IPS DF 6.9 (cell line): ENCODE measurements at places on chromosomes 6 and 20.
A peak's percentile ranks its signal among the peaks of the same experiment; 100 is the strongest.

DNA sequence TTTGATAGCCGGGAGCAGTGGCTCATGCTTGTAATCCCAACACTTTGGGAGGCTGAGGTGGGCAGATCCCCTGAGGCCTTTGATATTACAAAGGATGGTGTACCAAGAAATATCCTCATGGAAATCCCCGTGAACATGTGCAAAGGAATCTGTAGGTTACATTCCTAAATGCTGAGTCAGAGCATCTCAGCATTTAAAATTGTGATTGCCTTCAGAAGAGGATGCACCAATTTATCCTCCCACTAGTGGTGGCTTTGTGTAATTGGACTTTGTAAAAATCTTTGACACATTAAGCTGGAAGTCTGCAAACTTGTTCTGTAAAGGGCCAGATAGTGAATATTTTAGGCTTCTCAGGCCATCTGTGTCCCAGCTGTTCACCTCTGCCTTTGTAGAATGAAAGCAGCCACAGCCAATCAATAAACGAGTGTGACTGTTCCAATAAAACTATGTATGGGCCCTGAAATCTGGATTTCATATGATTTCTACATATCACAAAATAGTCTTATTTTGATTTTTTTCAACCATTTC is 11.8 kb downstream of the TMEM14B start:
- DNase-seq: peak; percentile 25

DNA sequence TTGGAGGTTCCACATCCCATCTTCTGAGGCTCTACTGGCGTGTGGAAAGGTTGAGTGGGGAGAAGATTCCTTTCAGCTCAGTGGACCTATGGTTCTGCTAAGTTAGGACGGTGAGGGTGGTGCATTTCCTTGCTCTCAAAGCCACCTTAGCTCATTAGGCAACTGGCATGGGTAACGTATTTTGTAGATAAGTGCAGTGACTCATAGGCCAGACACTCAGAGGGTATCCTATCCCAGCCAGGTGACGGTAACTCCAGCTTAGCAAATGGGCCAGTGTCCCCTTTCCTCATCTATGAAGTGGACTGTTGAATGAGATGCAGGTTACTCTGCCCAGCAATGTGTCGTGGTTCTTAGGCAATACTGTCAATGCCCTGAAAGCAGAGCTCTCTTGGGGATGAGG is 3.7 kb downstream of the RPS6KA2 start:
- no peak for DNase-seq

DNA sequence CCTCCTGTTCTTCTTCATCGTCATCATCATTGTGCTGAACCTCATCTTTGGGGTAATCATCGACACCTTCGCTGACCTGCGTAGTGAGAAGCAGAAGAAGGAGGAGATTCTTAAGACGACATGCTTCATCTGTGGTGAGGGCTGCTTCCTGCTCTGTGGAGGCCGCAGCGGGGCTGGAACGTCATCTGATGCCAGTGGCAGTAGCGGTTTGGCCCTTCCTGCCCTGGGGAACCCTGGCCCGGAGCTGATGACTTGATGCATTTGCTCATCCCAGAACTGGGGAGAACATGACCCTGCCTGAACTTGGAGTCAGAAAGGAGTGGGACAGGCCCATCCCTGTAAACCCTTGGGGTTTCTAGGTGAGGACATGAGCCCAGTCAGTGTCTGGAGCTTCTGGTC is 18.7 kb downstream of the UQCC2 start:
- DNase-seq: no peak

DNA sequence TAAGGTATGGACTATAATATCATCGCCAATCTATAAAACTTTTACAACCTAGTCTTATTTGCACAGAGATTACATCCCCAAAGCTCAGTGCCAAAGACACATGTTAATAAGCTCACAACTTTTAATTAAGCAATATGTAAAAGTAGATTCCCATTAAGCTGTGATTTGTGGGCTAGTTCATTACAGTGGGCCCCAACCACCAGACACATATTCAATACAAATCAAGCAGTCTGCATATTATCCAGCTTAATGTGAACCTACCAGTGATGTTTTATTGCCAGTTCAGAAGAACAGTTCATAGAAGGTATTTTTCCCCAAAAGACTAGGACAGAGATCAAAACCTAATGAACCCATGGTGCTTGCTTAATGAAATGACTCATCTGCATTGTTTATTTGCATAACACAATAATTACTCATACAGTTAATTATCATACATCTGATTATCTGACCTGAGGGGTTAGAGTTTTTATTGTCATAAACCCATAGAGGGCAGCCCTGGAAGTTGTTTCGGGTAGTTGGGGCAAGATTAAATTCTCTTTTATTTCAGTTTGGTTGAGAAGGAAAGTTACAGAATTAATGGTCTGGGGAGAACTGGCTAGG is 831.0 kb downstream of the TFAP2A start:
- DNase-seq: no peak

GRCh38 chr6:135439549-135439948 is 58.0 kb downstream of the AHI1 start:
- DNase-seq: no peak

GRCh38 chr20:15475483-15475882 is 1097.8 kb downstream of the KIF16B start:
- no peak for DNase-seq

DNA sequence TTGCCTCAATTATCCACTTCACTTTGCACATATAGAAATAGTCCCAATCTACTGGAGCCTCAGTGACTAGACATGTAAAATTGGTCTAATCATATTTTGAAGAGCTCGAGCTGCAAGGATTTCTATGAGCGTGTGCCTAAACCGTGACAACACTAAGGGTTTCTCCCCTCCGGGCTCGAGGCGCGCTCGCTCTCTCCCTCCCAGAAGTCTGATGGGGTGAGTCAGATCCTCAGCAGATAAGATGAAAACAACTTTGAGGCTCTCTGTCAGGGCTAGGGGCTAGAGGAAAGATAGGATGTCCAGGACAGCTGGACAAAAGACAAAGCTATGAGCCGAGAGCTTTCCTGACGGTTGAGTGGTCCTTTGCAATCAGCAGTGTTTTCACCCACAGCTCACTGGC is 16.8 kb downstream of the GNAS-AS1 start:
- no peak for DNase-seq

- no peak for DNase-seq
Observed at GRCh38 chr6:149963212-149963461, 606 bp upstream of the ULBP1 start.

- no peak for DNase-seq
Observed at GRCh38 chr6:163152701-163153100, 261.8 kb upstream of the QKI start.

GRCh38 chr20:32979201-32979998 is 24.8 kb downstream of the SUN5 start:
- DNase-seq: no peak

DNA sequence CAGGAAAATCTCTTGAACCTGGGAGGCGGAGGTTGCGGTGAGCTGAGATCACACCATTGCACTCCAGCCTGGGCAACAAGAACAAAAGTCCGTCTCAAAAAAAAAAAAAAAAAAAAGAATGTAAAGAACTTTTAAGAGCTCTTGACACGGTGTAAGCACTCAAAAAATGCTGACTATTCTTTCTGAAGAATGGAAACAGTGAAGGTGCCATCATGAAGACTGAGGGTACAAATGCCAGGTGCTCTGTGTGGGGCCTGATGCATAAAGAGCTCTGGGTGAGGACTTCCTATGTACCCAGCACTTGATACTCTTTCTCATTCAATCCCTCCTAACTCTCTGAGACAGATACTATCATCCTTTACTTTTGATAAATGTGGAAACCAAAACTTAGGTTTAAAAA is 45.0 kb upstream of the ENPP5 start:
- no peak for DNase-seq

DNA sequence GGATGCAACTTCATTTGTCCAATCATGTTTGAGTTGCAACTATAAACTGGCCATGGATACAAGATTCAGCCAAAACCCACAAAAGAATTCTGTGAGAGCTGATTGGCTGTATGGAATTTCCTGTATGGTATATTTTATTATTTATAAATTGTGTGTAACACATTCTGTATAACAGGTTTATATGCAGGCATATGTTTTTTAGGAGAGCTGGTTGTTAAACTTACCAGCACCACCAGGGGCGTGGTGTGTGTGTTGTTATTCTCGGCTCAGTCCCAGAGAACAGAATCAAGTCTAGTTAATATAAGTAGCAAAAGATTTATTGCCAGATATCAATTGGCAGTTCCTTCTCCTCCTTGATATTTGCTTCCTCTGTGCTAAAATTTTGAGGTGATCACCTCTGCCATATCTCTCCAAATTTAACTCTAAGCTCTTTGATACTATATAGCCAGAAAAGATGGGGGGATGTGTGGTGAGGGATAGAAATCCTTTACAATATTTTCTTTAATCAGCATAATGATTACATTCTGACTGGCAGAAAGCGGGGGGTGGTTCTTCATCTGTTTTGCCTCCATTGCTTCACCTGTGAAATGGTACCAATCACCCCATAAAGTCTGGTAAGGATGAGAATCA is 22.9 kb downstream of the CNBD2 start:
- no peak for DNase-seq

DNA sequence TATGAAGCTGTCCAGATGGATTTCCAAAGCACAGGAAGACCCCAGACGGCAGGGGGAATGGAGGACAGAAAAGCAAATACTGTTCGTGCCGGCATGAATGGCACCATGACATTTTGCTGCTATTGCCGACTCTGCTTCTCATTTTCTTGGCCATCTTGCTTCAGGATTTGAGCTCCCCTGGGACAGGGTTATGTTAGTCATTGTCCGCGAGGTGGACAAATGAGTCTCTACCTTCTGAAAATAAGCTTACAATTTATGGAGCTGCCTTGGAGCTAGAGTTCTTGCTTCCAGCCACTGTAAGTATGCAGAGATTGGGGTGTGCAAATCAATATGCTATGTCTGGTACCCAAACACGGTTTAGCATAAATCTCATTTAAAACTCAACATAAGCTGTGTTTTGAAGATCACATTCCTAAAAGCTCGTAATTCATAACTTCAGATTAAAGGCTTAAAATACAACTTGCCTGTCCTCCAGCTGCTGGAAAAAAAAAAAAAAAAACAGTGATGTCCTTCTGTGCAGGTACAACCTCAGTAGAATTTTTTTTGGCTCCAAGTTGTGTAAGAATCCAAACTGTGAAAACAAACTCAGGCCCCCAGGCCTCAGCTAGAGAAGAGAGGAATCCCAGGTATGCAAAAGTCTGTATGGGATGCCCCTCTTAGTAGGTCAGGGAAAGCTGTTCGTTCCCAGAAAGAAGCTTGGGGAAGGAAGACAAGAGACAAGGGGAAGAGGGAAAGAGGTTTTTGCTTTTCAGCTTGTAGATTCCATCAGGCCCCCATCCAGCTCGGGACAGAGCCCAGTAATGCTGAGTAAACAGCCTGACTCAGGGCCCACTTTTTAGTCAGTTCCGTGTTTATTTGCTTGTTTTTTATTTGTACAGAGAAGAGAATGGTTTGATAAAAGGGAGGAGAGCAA is 184.2 kb upstream of the FOXA2 start:
- no peak for DNase-seq

DNA sequence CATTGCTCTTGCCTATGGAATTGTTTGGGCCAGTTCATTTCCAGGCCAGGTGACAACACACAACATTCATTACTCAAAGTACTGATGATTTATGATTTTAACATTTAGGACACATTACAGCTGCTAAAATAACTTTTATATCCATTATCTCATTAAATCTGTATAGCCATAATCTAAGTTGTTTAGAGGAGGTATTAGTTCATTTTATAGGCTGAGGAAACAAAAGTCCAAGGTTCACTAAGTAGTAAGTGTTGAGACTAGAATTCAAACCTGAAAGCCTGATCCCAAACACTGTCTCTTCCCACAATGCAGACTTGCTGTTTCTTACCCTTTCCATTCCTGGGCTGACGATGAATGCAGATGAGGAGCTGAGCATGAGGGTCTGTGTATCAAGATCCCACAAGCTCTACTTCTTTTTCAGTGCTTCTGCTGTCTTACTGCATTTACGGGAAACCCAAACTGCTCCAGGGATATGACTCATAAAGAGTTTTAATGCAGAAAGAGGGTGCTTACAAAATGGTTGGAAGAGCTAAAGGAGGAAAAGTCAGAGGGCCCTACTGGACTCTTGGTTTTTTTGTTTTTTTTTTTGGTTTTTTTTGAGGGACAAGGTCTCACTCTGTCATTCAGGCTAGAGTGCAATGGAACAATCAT is 17.9 kb downstream of the TENT5A start:
- DNase-seq: no peak

DNA sequence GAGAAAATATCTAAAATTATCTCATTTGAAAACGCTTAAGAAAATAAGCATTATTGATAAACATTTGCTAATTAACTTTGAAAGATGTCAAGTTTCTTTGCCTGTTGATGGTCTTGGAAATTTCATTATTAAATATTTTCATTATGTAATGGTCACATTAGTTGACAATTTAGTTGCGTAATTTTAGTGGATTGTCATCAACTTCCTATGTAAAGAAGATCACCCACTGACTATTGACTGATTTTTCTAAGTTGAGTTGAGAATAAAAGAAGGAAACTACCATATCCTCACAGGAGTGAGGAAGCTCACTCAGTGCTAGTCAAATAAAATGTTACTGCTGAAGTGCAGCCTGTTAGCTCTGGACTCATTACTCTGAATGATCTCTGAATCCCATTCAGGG is 79.9 kb upstream of the LY86 start:
- no peak for DNase-seq

DNA sequence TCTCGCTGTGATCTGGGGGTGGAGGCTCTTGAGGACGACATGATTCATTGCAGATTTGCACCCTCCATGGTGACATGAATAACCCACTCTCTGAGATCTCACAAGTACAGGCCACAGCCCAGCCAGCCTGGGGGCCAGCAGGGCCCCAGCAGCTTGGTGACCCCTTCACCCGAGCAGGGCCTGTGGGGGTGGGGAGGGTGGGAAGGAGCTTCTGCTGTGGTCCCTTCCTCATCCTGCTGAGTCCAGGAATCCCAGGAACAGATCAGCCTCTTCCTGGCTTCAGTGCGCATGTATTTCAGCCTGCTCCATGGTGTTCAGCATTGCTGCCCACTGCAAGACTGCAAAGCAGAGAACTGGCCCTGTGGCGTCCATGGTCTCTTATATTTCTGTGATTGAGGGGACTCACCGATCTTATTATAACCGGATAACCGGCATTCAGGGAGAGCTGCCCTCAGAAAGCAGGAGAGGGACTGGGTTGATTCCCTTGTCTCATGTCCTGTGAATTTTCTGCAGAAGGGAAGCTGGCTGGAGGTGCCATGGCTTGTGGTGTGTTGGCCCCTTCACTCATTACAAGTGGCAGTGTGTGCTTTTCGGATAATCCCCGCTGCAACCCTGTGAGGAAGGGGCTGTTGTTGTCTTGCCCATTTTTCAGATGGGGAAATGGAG is 118.8 kb upstream of the FRMD1 start:
- no peak for DNase-seq

- DNase-seq: no peak
Observed at GRCh38 chr6:73460056-73460455, 1.5 kb upstream of the MTO1 start.

DNA sequence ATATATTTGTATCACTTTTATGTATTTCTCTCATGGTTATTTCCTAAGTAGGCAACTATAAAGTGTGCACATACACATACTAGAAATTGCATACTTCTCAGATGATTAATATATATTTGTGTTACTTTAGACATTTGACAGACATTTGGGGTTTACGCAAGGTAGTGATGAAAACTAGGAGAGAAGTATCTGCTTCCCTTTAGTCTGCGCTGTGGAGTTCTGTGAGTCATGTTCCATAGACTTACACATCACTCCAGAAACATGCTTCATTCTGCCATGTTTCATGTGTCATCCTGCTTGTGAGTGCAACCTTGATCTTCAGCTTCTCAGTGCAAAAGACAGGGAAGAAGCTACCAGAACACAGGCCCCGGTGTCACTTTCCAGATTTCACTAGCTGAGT is 200.7 kb upstream of the BMP2 start:
- no peak for DNase-seq
